IMR-90 (cell line): ENCODE measurements at places on chromosomes 3 and 15.
A peak's percentile ranks its signal among the peaks of the same experiment; 100 is the strongest.

GRCh38 chr15:72912121-72912520 is 128.6 kb upstream of the ADPGK start:
- DNase-seq = peak; percentile 8

DNA sequence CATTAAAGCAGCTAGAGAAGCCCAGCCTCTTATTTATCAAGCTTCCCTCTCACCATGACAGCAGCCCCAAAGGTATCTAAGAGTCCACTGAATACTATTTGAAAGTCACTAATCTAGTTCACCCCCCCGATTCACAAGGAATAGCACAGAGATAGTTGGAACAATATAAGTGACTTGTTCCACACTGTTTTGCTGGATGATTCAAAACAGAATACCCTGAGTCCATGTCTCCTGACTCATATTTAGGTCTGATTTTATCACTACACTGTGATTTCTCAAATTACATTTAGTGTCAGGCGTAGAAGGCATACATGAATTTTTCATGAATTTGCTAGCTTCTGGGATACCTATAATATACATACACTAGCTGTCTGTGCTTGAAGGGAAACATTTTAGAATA is 18.7 kb upstream of the EOGT start:
- DNase-seq = peak; percentile 71

DNA sequence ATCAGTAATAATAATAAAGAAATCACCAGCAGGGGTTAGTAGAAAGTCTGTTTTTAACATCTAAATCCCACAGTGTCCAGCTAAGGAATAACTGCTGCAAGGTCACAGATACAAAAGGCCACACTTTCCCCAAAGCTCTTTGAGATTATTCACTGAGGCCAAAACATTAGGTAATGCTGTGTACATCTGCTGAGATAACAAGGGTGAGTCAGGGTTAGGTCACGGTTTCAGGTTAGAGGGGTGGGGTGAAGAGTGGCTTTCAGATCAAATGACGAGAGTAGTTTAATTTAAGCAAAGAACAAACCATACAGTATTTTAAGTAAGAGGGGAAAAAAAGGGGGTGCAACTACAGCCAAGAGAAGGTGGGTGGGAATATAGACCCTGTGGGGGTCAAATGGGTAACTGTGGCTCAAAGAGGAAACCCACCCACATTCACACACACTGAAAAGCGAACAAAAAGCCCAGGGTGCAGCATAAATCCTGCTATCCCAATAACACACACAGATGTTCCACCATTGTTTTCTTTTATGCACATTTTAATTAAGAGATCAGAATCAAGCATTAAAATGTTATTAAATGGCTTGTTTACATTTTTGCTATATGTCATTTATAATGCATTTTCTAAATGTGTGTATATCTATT is 412.9 kb downstream of the TIGIT start:
- peak; percentile 86 for DNase-seq

GRCh38 chr3:142963516-142964448 is at the start of gene PAQR9:
TSS of gene PAQR9 (minus strand) at chr3:142963674. CDS start at chr3:142963336, 338 bp downstream.
- peak; percentile 4 for DNase-seq

DNA sequence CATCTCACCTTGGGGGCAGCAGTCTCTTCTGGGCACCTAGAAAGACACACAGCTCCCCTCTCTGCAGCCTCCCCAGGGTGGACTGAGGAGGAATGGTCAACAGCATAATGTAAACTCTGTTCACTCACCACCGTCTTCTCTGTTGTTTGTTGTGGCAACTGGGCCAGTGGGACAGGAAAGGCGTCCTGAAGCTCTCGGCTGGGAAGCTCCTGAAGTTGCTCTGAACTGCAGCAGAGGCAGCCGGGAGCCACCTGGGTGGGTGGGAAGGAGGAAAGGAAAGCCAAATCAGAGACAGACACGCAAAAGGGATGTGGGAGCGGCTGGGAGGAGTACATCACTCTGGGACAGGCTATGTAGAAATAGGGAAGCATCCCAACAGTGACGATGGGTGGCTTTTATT is 52.7 kb downstream of the MYLK start:
- no peak for DNase-seq

DNA sequence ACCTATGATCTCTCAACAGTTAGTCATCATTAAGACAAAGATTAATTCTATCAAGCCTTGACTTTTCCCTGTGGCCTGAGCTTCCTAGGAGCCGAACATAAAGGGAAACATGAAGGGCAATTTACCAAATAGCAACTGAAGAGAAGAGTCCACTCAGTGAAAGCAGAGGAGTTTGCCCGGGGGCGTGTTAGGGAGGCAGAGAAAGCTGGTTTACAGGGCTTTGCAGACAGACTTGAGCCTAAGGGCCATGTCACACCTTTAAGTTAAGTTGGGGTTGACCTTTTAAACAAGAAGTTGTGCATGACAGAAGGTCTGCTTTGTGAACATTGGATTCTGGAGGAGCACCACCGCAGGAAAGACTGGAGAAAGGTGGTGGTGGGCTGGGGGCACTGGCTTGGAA is 701.8 kb upstream of the CFAP20DC start:
- no peak for DNase-seq

- no peak for DNase-seq
These were observed 100.9 kb downstream of the CLSTN2 start for GRCh38 chr3:140035871-140036270.

DNA sequence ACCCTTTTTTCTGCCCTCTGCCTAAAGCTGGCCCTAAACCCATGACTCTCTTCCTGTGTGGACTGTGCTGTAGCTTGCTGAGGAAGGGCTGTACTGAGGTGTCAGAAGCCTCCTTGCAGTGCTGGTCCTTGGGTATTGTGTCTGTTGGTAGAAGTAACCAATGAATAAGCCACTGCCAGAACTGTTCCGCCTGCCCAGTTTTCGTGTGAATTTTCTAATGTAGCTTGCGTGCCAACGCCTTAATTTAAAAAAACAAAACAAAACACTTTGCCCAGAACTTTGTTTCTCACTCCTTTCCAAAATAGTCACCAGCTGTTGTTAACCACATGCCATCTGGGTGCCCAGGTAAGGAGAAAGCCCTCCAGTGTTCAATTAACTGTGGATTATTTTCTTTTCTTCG is 101.9 kb downstream of the KLHL25 start:
- no peak for DNase-seq

- DNase-seq = no peak
These were observed 661.2 kb downstream of the SQOR start for GRCh38 chr15:46296002-46296401.

- DNase-seq = peak; percentile 36
These were observed 50.6 kb downstream of the DRD3 start for GRCh38 chr3:114128231-114128630.

- no peak for DNase-seq
These were observed 54.4 kb downstream of the GTF2E1 start for GRCh38 chr3:120796976-120797375.

- DNase-seq = no peak
These were observed 12.6 kb downstream of the ATP8B4 start for GRCh38 chr15:50106457-50106856.

DNA sequence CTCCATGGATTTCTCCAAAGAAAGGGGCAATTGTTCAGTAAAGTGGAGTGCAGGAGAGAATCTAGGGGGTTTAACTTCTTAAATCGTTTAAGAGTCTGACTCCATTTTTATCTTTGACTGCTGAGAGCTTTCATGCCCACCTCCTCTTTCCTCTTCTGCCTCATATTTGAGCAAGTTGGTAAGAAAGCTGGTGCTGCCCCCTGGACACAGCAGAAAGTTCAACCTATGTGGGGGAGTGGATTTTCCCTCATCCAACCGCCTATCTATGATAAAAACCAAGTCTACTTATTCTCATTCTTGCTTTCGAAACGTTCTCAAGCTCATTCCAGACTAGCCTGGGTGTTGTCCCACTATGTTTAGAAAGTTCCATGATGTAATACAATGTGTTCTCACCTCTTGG is 26.0 kb downstream of the HHLA2 start:
- no peak for DNase-seq

- no peak for DNase-seq
These were observed 38.9 kb downstream of the CACNA2D2 start for GRCh38 chr3:50464569-50464968.

DNA sequence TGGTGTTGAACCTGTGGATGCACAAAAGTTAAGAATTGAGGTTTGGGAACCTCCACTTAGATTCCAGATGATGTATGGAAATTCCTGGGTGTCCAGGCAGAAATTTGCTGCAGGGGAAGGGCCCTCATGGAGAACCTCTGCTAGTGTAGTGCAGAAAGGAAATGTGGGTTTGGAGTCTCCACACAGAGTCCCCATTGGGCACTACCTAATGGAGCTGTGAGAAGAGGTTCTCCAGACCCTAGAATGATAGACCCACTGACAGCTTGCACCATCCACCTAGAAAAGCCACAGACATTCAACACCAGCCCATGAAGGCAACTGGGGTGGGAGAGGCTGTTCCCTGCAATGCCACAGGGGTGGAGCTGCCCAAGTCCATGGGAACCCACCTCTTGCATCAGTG is 1032.8 kb upstream of the EPHA6 start:
- DNase-seq = no peak

- no peak for DNase-seq
These were observed 17.4 kb upstream of the KLHL6 start for GRCh38 chr3:183572935-183573334.

DNA sequence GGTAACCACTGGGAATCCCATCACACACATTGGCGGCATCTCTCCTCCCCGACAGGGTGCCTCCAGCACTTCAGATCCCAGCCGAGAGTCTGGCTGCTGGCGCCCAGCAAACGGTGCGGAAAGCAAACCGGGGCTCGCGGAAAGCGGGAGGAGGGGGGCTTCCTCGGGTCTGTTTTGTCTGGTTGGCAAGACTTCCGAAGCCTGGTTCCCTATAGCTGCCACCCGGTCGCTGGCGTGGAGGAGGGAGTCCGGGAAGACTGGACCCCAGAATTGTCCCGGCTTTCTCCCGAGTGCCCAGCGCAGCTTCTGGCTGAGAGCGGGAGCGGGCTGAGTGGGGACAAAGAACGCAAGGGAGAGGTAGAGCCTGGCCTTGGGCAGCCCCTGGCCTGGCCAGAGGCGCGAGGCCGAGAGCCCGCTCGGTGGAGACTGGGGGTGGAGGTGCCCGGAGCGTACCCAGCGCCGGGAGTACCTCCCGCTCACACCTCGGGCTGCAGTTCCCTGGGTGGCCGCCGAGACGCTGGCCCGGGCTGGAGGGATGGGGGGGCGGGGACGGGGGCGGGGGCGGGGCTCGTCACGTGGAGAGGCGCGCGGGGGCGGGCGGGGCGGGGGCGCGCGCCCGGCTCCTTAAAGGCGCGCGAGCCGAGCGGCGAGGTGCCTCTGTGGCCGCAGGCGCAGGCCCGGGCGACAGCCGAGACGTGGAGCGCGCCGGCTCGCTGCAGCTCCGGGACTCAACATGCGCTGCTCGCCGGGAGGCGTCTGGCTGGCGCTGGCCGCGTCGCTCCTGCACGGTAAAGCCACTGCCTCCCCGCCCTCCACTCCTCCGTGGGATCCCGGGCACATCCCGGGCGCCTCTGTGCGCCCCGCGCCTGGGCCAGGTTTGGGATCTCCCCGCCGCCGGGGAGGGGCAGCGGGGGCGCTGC is at the start of gene CHRNA7:
TSS of gene CHRNA7 (plus strand) at position 654 of the 920 bp plus-strand sequence. CDS start at position 734, 80 bp downstream.
- peak; percentile 3 for DNase-seq

- DNase-seq = no peak
These were observed 84.3 kb downstream of the MTHFS start for GRCh38 chr15:79812541-79812940.
